ENCODE measurements at places on chromosomes 7 and 10. TPM values are rescaled to one million over a fixed set of nuclear protein-coding genes. Genes with fewer than 3 reads are reported as not detected.

Gene TMEM26
- not detected for total RNA-seq

Gene PANK1
- total RNA-seq, result 11.2 TPM

Gene ZNF239
- 11.5 TPM for total RNA-seq

Gene OPN1SW
- not detected for total RNA-seq

Gene TAS2R4
- 1.3 TPM for total RNA-seq

Gene VWA2
- not detected for total RNA-seq

Gene SDK1
- total RNA-seq, result 1.1 TPM

Gene MET
- 80.5 TPM for total RNA-seq

Gene ANKRD61
- total RNA-seq, result 0.72 TPM

Gene STOX1
- 1.6 TPM for total RNA-seq

Gene EGFR
- 25.1 TPM for total RNA-seq

Gene SPACDR
- 0.43 TPM for total RNA-seq

Gene TEX47
- total RNA-seq, result not detected

Gene KIF5B
- 135 TPM for total RNA-seq

Gene HTR5A
- not detected for total RNA-seq

Measured in NCI-H460 (cell line).